NCI-H1694 (cell line): ENCODE measurements at places on chromosomes 1 and 21.

- DNase-seq, result no peak
Observed at GRCh38 chr1:47872886-47873285, 124.3 kb downstream of the TRABD2B start.

- DNase-seq, result peak; percentile 96
Observed at GRCh38 chr1:146036965-146037646, 15.6 kb upstream of the HJV start.

DNA sequence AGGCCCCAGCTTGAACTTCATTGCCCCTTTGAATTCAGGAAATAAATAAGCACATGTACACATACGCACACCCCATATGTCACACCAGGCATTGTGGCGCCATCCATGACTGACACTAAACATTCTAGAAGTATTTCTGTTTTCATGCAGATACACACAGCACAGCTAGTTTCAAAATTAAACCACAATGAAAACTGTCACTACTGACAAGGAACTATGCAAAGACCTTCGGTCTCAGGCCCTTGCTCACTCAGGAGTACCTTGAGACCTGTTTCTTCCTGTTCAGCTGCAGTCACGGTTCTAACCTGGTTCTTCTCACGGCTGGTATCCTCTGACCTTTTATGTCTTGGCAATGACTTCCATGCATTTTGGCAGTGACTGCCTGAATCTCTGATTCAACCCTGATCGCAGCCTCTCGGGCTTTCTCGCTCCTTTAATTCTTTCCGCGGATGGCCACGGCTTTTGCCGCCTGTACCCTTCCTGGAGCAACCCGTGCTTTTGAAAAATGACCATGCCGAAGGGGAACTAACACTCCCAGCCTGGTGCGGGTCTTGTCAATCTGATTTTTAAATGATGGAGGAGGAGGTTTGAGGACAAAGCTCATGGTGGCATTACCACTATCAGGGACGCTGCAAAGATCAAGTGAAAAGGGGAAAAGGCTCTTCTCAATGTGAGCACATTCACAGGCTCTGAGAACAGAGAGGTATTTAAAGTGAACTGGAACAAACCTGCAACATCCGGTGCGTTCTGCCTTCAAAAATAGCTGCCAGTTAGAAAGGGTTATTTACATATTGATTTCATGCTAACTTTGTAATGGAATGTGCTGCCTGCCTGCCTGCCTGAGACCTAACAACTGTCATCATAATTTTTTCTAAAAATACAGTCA, 384.6 kb downstream of the RRAGC start:
- no peak for DNase-seq

DNA sequence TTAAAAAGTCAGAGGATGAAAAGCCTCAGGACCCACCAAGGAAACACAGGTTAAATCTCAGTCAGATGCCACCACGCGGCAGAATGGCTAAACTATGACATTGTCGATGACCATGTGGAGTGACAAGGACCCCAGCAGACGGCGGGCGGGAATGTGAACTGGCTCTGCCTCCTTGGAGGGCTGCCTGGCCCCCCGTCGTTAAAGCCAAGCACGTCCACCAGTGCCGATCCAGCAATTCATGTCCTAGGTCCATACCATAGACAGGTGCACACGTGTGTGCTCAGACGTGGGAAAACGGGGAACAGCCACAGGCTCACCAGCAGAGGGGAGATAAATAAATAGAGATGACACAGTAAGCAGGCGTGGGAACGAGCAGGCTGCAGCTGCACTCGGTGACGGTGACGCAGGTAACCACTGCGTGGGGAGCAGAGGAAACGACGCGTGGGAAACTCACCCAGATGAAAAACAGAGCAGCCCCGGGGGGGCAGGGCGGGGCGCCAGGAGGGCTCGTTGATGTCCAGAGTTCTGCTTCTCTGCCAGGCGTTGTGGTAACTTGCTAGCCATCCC, 28.3 kb upstream of the PCBP3 start:
- DNase-seq, result no peak

DNA sequence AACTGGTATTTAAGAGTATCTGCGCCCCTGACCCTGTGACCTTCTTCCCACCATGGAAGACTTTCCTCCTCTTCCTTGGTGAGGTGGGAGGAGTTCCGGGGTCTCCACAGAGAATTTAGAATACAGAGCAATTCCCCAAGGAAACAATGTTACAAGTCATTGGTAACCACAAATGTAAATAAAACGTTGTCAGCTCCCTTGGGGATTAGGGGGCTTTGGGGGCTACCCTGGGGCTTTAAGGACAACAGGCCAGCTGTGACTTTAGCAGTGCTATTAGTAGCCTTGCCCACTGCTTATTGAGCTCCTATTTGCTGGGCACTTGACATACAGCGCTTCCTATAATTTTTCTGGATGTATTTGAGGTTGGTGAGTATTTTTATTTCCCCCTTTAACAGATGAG, 69.0 kb downstream of the IGSF21 start:
- DNase-seq, result no peak

GRCh38 chr1:21018673-21019072, 158.0 kb downstream of the EIF4G3 start:
- no peak for DNase-seq

- DNase-seq, result no peak
Observed at GRCh38 chr21:46286648-46287002, 483 bp downstream of the YBEY start.

- DNase-seq, result no peak
Observed at GRCh38 chr1:43452789-43453441, 816 bp downstream of the HYI start.

- DNase-seq, result no peak
Observed at GRCh38 chr1:29933067-29933466, 696.7 kb downstream of the PTPRU start.

DNA sequence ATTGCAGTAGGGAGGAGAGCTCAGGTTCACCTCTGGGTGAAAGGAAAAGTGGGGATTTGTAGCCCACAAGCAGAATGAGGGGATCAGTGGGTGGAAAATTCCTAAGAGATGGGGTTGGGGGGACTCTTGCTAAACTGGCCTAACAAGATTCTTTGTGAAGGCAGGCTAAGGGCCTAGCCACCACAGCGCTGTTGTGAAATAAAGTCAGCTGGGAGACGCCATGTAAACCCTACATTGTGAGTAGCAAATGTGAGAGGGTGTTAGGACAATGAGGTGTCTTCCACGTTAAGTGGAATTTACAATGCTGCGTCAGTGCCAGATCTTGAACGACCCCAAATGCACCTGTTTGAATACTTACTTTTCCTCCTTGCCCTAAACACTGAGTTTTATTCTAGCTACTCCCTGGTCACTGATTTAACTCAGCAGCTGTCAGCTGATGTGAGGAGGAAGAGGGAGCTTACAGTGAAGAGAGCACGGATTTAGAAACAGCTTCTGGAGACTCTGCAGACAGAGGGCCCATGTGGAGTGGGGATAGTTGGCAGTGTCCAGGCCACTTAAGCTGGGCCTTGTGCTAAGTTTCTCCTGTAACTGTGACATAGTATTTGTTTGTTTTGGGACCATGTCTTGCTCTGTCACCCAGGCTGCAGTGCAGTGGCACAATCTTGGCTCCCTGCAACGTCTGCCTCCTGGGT, 17.3 kb downstream of the PDPN start:
- DNase-seq, result no peak

DNA sequence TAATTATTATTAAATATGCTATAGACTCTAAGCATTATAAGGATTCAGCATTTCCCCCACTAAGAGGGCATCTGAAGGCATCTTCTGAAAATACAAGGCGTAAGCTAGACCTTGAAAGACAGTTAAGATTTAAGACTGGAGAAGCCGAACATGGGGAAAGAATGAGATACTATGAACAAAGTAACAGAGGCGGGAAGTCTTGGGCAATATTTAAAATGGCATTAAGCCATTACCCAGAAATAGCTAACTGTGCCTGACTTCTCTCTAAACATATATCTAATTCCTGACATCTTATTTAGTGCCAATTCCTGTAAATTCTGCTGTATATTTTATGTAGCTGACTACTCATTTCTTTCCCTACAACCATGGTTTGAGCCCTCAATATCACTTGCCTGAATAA, 20.9 kb downstream of the DPH5 start:
- DNase-seq, result no peak

- DNase-seq, result peak; percentile 56
Observed at GRCh38 chr1:19405761-19406487, 79.4 kb downstream of the CAPZB start.

DNA sequence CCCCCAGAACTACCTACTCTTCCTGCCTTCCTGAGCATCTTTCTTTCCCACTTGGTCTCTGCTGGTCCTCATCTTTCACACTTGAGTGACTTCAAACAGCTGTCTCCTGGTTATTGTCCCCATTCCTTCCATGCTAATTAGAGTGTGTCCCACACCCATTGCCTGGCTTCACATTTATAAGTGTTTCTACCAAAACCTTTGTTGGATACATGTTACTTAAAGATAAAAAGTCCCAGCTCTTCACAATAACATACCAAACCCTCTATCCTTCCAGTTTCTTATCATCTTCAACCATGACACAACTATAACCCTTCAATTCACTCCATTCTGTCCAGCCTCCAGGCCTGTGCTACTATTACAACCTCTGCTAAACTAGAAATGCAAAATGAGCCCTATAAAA, 41.0 kb downstream of the VCAM1 start:
- no peak for DNase-seq

- DNase-seq, result no peak
Observed at GRCh38 chr21:45392573-45392971, 12.4 kb upstream of the COL18A1 start.

GRCh38 chr21:41678924-41679318, 87.9 kb downstream of the RIPK4 start:
- DNase-seq, result peak; percentile 2

DNA sequence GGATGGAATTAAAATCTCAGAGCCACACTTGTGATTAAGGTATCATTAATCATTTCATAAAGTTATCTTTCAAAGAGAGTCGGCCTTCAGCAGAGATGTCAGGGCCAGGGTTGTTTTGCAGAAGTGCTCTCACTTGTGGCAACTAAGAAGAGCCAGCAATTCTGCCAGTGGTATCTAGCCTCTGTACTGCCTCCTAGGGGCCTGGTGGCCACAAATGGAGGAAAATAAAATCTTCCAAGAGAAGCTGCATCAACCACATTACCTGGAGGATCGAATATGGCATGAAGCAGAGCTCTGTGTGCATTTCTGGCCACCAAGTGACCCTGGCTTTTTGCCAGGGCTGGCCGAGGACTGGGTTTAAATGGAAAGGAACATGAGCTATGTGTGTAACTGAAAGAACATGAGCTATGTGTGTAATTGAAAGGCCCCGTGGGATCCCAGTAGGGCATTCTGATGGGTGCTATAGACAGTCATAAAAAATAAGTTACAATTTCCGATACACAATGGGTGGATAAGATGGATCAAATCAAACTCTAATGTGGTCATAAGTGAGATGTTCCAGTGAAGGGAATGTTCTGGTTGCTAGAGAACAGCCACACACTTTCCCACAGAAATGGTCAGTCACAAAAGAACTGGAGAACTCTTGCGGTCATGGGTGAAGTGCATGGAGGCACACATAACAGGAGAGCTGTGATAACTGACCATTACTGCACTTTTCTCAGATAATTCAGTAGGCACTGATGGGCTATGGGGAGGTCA, 335.8 kb downstream of the CAMTA1 start:
- DNase-seq, result no peak

DNA sequence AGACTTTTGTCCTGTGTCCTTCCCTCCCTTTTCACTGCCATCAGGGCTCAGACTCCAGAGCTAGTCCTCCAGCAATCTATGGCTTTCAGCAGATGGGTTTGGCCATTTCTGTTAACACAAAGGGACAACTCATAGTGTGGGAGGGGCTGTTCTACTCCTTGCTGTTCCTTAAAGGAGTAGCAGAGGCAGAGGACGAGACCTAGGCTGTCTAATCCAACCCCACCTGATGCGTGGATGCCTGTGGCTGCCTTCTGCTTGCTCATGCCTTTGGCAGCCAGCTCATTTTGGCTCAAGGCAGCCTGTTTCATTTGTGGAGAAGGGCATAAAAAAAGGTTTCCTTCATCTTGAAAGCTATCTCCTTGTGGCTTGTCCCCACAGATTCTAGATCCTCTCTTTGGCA, 27.0 kb downstream of the MFSD2A start:
- DNase-seq, result no peak

DNA sequence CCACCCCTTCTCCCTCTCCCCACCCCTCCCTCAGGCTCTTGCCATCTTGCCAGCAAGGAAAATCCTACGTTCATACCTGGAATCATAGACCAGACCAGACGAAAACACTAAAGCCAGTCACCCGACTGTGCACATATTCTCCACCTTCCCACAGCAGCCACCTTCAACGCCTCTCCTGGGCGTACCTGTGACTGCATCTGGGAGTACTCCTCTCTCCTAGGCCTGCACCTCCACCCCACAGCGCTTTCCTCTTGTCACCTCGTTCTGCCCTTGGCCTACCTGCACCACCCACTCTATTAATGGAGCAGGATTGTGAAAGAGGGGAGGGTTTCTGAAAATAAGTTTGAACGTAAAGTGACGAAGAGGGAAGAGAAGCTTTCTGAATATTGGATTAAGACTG, 17.8 kb downstream of the PAPPA2 start:
- DNase-seq, result no peak

DNA sequence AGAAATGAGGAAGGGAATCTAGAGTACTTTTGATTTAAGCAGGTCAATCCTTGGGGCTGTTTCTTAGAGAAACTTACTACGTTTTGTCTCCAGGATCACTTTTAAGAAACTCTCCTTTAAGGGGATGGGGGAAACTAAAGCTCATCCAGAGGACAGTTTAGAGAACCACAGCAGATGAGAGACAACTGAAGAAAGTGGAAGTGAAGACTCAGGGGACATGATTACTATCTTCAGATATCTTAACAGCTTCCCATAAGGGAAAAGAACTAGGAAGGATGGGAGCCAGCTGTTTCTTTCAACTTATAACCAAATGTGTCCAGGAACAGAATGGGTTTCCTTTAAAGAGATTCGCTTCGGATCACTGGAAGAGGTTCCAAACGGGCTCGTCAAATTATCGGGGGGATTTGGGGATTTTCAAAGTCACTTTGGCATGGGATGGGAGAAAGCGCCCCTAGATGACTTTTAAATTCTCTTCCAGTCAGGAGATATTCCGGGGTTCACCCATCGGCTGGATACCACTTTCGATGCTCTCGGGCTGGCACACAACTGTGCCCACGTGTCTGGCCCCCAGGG, 1.2 kb downstream of the SCMH1 start:
- DNase-seq, result no peak

DNA sequence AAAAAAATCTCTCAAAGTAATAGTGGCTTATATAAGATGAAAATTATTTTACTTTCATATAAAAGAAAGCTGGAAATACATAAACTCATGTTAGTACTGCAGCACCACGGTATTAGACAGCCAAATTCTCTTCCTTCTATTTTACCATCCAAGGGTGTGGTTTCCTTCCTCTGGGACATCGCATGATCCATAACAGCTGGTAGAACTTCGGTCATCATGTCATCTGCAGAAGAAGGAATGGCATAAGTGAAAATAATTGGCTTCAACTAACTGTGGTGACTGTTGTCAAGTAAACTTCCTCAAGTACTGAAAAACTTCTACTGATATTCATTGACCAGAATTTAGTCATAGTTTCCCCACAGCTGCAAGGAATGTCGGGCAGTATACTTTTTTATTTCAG, 28.3 kb upstream of the IFI44L start:
- DNase-seq, result no peak

GRCh38 chr1:22731924-22732720, 21.5 kb downstream of the EPHB2 start:
- DNase-seq, result no peak

GRCh38 chr1:13701271-13701640, 1.3 kb downstream of the PRDM2 start:
- no peak for DNase-seq

- no peak for DNase-seq
Observed at GRCh38 chr1:78088015-78088414, 42.2 kb downstream of the GIPC2 start.
